ENCODE measurements at places on chromosomes 7 and 10. TPM values are rescaled to one million over a fixed set of nuclear protein-coding genes. Genes with fewer than 3 reads are reported as not detected.

Gene ORC5
- 19.8 TPM for total RNA-seq

Gene ZNF479
- total RNA-seq, result not detected

Gene PRRT4
- not detected for total RNA-seq

Gene IL15RA
- total RNA-seq, result 8.5 TPM

Gene IFIT1B
- total RNA-seq, result not detected

Gene SPAM1
- total RNA-seq, result not detected

Gene DENND11
- total RNA-seq, result 69.2 TPM

Gene MMP21
- 0.22 TPM for total RNA-seq

Gene ACTR3C
- total RNA-seq, result 8.3 TPM

Gene MALRD1
- total RNA-seq, result not detected

Gene CYP26C1
- 0.44 TPM for total RNA-seq

Gene CDK13
- total RNA-seq, result 39.5 TPM

Gene NFKB2
- 12.0 TPM for total RNA-seq

Gene CRYGN
- total RNA-seq, result not detected

Gene PTPN20
- total RNA-seq, result 1.4 TPM

Gene PNLIPRP3
- total RNA-seq, result not detected

Gene DNAJC30
- 2.4 TPM for total RNA-seq

Gene ASZ1
- not detected for total RNA-seq

Gene INHBA
- 0.40 TPM for total RNA-seq

Gene CABCOCO1
- not detected for total RNA-seq

Gene ELFN1
- total RNA-seq, result under 0.01 TPM

Gene TMEM229A
- not detected for total RNA-seq

Gene ZKSCAN1
- 20.7 TPM for total RNA-seq

Gene HOGA1
- total RNA-seq, result under 0.01 TPM

Gene ZPBP
- not detected for total RNA-seq

Gene PGAM2
- under 0.01 TPM for total RNA-seq

Gene NPY4R
- not detected for total RNA-seq

Gene OPALIN
- not detected for total RNA-seq

Gene DPYSL4
- total RNA-seq, result 11.8 TPM

Gene HHEX
- 38.8 TPM for total RNA-seq

Gene TMEM236
- 0.65 TPM for total RNA-seq

Gene SH2D4B
- not detected for total RNA-seq

Gene PRLHR
- total RNA-seq, result not detected

Gene CTAGE4
- total RNA-seq, result not detected

Gene CTBP2
- 60.6 TPM for total RNA-seq

Gene TRIM4
- total RNA-seq, result 14.4 TPM

Gene ENTPD1
- 2.6 TPM for total RNA-seq

Gene CUBN
- 4.2 TPM for total RNA-seq

Gene DNAH11
- total RNA-seq, result 0.20 TPM

Gene C10orf95
- 0.22 TPM for total RNA-seq

Gene KLF14
- total RNA-seq, result not detected

Gene AQP1
- 1.7 TPM for total RNA-seq
